ENCODE measurements at places on chromosomes 16 and 17.

- DNase-seq = no peak
These were observed 28.1 kb downstream of the MYBBP1A start for GRCh38 chr17:4527134-4527533.

DNA sequence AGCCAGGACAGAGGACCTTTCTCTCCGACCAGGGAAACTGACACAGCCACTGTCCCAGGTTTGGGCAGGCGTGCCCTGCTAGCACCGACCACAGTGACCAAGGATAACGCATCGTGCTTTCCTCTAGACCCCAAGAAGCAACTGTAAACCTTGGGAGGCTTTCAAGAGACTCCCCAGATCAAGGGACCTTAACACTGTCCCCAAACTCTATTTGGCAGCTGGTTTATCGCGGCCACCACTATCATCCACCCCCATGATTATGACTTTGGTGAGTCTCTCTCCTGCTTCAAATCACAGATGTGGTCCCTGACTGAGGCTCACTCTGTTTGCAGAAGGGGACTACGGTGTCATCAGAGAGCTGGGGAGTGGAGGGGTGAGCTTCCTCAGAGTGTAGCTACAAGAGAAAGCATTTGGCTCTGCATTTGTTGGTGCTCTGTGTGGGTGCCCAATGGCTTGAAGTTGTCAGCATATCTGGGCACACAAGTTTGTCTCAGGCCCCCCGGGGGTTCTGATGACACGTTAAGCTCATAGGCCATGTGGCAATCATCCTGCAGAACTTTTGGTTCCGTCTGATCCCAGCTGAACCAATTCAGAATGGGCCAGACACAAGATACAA is 408.0 kb downstream of the SLC39A11 start:
- no peak for DNase-seq

GRCh38 chr17:17032131-17032692 is 10.0 kb upstream of the MPRIP start:
- DNase-seq = peak; percentile 51

- no peak for DNase-seq
These were observed 170.1 kb upstream of the CHMP6 start for GRCh38 chr17:80821546-80821945.
